ENCODE measurements at places on chromosomes 5 and 9.

DNA sequence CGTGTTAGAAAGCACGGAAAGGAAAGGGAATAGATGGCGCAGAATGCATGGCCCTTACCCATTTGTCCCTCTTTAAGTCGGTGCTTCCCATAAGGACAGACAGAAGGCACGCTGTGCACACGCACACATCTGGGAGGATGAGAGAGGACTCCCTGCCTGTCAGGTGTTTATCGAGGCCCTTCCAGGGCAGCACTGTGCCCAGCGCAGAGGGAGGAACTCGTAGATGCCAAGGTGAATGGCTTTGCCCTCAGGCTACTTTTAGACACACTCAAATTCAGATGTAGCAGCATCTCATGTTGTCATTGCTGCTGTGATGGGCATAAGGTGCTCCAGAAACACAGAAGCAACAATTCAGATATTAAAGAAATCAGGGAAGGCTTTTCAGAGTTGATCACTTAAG is 70.2 kb upstream of the CTSL start:
- DNase-seq, result no peak

- DNase-seq, result no peak
These were observed 2.9 kb downstream of the EDIL3 start for GRCh38 chr5:84381502-84382362.

DNA sequence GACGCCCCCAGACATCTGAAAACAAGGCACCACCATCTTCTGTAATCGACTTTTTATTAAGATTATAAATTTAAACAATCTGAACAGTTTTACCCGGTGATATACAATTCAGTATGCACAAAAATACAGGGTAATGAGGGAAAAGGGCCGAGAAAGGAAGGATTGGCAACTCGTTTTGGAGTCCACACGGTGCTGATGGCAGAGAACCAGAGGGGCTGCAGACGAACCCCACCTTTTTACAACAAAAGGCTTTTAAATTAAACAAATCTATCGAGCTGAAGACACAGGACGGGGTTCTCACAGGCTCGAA is 2.6 kb downstream of the IER5L start:
- DNase-seq, result no peak

GRCh38 chr9:93958121-93958818 is 3.1 kb upstream of the BARX1 start:
- no peak for DNase-seq

DNA sequence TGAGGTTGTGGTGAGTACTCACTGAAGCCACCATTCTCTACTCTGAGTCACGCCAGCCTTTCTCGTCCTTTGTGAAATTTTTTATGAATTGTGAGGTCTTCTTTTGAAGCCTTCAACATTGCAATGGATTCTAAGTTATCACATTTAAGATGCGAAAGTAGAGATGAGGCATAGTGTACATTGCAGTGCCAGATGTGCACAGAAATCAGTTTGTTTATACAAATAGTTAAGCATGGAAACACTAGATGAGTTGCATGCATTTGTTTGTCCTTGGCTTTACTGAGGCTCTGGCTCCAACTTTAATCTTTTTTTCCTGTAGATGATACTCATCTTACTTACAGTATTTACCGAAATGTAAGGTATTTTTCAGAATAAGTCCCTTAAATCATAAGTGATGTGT is 453.7 kb upstream of the RIOK2 start:
- DNase-seq, result no peak

DNA sequence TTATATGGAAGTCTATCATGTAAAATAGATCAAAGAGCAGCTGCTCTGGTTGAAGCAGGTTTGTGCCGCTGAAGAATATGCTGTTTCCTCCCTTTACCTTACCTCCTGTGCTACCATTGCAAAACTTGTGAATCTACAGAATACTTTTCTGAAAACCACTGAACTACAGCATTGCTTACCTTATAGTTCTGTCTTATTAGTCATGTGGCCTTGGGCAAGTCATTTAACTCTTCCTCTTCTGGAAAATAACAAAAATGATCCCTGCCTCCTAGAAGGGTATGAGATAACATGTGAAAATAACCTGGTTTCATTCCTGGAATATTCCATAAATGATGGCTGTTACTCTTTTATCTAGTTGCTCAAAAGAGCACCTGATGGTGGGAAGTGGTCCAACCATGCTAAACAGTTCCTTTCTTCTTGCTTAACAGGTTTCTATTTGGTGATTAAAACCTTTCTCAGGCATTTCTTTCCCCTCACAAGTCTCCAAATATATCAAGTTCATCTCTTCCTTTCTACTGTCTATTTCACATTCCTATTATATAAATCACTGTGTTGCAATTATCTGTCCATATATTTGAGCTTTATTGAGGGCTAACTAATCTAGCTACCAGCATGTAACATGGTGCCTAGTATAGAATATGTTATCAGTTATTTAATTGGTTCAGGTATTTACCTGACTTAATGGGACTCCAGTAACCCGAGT is 15.0 kb downstream of the TRIM32 start:
- no peak for DNase-seq

DNA sequence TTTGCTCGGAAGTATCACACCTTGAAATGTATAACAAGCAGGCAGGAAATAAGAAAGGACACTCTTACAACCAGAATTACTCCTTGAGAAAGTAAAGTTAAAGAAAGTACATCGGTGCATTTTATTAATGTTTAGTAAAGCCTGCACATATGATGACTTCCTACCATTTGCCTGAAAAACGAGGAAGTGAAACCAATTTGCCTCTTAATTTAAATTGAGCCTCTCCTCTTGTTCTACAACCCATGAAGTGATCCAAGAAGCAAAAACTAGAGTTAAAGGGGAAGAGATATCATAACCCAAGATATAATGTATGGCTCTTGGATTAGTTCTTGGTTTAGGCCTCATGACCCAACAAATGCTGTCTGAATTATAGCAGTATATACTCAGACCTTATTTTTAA is 95.6 kb downstream of the GNAQ start:
- no peak for DNase-seq

DNA sequence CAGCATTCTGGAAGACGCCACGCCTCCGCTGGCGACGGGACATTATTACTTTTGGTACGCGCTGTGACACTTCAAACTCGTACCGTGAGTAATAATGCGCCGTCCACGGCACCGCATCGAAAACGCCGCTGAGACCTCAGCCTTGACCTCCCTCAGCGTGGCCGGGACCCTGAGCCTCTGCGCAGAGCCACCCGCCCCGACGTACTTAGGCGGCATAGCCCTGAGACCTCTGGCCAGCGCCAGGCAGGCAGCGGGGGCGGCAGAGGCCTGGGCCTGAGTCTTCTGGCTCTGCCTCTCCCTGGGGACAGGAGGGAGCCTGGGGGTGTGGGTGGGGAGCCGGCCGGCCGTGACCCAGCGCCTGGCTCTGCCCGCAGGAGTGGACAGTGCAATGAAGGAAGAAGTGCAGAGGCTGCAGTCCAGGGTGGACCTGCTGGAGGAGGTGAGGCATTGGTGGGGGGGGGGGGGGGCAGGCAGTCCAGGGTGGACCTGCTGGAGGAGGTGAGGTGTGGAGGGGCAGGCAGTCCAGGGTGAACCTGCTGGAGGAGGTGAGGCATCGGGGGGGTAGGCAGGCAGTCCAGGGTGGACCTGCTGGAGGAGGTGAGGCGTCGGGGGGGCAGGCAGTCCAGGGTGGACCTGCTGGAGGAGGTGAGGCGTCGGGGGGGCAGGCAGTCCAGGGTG is 8.0 kb downstream of the EGFL7 start:
- no peak for DNase-seq

DNA sequence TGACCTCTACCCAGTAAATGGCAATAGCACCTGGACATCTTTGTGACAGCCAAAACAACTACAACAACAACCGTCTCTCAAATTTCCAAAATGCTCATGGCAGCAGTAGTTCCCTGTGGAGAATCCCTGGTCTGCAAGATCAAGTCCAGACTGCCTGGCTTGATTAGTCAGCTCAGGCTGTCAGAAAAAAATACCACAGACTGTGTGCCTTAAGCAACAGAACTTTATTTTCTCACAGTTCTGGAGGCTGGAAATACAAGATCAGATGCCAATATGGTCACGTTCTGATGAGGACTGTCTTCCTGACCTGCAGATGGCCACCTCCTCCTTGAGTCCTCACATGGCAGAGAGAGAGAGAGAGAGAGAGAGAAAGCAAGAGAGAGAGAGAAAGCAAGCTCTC is 52.3 kb upstream of the MOCS2 start:
- no peak for DNase-seq

DNA sequence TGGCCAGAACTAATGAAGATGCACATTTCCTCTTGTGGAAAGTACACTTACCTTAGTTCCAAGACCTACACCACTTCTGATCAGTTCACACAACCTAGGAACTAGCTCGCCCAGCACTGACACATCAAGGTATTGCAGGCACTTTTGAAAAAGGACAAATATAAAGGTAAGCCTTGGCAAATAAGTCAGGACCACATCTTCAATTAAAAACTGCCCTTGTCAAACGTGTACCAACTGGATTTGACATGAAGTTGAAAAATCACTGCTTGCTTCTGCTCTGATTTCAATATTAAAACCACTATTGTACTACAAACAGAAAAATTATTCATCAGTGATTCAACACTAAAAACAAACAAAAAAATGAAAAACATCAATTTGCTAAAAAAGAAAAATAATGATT is 45.0 kb upstream of the OR2K2 start:
- no peak for DNase-seq

DNA sequence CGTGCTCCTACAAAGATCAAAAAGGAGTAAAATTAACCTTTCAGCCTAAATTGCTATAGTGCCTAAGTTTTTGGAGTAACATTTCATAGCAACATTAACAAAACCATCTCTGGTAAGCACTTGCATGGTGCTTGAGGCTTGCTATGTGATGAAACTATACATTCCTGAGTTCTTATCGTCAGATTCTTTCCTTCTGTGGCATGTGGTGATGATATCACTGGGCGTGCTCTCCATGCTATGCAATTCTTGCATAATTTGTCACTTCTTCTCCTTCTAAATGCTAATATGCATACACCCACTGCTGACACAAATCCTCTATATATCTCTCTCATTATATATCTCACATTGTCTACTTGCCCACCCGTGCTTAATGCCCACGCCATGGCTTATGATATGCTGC is 2019.9 kb downstream of the MAT2B start:
- no peak for DNase-seq

DNA sequence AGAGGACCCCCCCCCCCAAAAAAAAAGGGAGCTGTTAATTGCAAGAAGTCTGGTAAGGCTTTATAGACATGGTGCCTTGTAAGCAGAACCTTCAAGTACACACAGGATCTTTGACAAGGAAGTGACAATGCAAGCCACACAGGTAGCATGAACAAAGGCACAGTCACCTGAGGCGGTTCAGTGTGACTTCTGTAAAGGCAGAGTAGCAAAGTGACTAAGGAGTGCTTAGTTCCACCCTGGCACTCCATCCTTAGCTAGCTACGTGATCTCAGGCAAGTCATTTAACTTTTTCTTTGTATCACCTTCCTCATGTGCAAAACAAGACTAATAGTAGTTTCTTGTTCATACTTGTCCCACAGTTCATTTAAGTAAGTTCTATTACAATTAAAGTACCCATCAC is 282.0 kb downstream of the PRELID2 start:
- no peak for DNase-seq

- DNase-seq, result no peak
These were observed 216.7 kb downstream of the NFIB start for GRCh38 chr9:14097215-14097614.
